Effector CD8-positive, alpha-beta T cell (primary cell): ENCODE measurements at places on chromosomes 2 and 18.

- no peak for DNase-seq
Observed at GRCh38 chr18:76643996-76644395, 149.0 kb upstream of the ZNF516 start.

DNA sequence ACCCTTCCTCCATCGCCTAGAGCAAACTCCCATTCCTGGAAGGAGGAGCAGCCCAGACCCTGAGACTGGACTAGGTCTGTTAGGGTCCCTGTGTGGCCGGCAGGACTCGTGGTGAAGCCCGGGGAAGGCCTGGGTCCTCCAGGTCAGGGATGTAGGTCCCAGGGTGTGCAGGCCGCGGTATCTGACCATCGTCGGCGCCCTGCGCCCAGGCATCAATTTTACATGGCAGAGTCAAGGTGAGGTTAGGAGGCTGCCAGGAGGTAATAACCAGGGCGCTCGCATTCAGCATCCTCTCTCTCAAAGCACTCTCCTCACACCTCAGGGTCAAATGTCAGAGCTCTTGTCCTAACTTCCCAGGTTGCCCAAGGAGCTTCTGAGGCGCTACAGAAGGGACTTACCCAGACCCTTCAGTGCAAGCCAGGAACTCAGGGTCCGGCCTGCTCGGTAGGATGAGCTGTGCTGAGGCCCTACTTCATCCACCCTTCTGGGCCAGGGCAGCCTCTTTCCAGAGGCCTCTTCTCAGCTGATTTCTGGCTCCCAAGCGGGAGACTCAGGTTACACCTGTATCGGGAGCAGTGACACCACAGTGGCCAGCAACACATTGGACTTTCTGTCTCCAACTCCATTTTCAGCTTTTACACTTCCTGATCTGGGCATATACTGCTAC is 628 bp downstream of the SH2D6 start:
- no peak for DNase-seq

- DNase-seq: no peak
Observed at GRCh38 chr2:138201286-138201685, 237.0 kb downstream of the HNMT start.

DNA sequence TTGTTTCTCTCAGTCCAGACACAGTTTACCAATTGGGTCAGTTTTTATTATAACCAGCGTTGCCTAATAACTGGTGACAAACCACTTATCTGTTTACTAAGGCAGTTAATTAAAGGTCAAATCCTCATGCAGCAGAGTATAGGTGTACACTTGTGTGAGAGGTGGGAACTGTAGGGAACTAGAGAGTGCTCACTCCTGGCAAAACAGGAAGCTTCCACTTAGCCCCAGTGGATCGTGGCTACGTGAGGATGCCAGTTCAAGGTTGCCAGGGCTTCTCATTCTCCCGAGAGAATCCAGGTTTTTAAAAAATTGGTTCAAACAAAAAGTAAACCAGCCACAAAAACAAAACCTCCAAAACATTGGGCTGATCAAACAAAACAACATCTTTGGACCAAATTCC is 8.1 kb downstream of the CYBRD1 start:
- no peak for DNase-seq

GRCh38 chr2:239910851-239911640 is 114.1 kb downstream of the NDUFA10 start:
- DNase-seq: no peak

- DNase-seq: peak; percentile 10
Observed at GRCh38 chr2:20241973-20242726, 17.2 kb upstream of the SDC1 start.

- DNase-seq: no peak
Observed at GRCh38 chr18:13006531-13007247, 15.5 kb downstream of the CEP192 start.

- no peak for DNase-seq
Observed at GRCh38 chr2:59756150-59756549, 797.3 kb downstream of the BCL11A start.

DNA sequence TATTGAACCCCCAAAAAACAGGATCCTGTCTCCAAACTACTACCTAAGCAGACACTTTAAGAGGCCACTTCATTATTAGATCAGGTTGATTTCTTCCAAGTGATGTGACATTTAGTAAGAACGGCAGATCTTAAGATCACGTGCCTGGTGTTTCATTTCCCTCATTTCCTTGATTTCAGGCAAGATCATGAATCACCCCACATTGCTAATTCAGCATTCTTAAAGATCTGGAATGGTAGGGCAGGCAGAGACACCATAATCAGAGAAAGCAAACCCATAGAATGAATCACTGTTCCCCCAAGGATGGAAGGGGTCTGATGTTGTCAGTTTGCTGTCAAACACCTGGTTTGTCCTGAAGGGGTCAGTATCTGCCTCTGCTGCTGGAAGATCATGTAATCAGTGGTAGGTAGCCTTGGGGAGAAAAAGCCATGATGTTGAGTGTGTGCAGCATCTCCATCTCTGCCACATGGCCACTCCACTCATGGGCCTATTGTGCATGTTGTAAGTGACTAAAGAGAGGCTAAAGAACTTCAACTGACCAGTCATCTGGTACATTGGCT is 133.9 kb downstream of the ARHGAP15 start:
- DNase-seq: no peak

DNA sequence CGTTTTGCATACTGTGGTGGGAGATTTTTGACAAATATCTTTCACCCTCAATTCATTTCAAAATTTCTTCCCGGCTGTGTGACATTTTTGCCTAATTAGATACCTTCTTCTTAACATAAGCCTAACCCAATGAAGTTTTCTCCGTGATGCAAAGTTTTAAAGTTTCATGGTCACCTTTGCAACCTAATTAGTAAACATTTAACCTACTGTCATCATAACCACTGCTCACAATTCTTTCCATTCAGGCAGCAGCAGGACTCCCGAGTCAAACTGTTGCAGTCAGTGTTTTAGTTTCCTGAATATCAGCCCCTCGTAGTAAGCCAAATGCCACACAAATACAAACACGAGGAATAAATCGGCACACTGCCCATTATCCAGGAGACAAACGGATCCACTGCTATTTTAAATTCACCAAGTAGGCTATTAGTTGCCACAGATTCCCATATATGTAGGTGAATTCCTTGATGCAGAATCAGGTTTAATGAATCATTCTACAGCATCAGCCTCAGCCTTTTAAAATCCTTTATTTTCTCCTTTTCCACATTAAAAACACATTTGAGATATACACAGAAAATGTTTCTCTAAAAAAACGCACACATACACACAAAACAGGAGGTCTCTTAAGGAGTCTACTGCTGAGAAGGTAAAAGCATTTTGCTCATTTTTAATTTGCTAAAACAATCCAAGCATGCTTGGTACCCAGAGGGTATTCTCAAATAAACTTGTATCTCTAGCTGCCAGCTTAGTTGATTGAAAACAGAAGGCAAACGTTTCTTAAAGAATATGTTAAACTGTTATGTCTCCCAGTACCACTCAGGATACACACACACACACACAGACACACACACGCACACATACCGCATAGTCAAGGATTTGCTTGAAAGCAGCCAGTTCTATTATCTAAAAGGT is 106.5 kb upstream of the KCTD1 start:
- DNase-seq: no peak

- DNase-seq: no peak
Observed at GRCh38 chr2:144115739-144116291, 404.1 kb downstream of the ZEB2 start.

DNA sequence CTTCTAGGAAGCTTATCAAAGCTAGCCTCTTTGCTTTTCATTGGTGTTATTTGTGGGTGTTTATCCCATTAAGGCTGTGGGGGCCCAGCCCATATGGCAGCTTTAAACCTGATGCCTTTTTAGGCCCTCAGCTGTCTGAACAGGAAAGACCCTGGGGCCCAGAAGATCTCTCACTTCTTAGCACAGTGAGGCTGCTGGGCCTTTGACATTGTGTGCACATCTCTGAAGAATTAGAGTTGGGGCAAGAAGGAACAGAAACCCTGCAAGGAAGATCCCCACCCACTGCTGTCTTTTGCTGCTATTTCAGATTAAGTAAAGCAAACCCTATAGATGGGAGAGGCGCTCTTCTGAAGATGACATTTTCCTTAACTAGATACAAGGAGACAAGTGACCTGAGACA is 250.0 kb downstream of the SMAD2 start:
- DNase-seq: no peak

- no peak for DNase-seq
Observed at GRCh38 chr2:55581435-55581834, 36.0 kb downstream of the PPP4R3B start.

DNA sequence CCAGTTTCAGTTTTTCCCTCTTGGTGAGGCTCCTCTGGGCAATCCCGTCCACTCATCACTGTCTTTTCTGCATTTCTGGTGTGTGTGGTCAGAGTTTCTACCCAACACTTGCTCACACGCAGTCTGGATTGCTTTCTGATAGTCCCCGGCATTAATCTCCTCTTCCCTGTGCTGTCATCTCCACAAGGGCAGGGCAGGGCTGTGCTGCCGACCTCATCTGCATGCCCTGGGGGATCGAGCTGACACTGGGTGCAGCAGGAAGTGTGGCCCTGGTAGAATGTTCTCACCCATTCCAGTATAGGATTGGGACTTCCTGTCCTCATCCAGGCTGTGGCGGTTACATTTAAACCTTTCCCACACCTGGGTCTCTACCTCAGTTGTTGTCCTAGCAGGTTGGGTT is 80.0 kb upstream of the FAM136A start:
- DNase-seq: no peak

GRCh38 chr2:64489081-64489751 is 34.9 kb upstream of the AFTPH start:
- DNase-seq: no peak

- no peak for DNase-seq
Observed at GRCh38 chr2:240401308-240401707, 34.2 kb upstream of the GPC1 start.

DNA sequence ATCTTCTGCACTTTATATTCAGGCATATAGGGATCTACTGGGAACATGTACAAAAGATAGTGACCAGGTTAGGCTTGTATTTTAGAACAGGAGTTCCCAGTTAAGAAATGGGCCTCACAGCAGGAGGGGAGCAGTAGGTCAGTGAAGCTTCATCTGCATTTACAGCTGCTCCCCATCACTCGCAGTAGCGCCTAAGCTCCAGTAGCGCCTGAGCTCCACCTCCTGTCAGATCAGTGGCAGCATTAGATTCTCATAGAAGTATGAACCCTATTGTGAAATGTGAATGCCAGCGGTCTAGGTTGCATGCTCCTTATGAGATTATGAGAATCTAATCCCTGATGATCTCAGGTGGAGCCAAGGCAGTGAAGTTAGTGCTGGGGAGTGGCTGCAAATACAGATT is 224.4 kb upstream of the CYRIA start:
- DNase-seq: no peak

DNA sequence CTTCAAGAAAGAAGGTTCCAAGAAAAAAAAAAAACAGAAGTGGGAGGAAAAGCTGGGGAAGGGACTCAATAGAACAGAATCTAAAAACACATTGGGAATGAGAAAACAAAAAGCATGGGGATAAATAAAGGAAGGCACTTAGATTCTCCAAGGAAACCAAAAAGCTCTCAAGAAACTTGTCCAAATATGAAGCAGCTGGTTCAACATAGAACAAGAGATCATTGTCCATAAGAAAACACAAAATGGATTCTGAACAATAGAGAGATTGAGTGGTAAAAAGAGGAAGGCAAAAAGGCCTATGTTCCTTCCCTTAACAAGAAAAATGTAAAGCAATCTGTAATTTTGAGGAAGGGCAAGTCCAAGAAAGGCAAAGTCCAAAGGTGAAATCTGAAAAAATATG is 32.9 kb upstream of the ALK start:
- no peak for DNase-seq

DNA sequence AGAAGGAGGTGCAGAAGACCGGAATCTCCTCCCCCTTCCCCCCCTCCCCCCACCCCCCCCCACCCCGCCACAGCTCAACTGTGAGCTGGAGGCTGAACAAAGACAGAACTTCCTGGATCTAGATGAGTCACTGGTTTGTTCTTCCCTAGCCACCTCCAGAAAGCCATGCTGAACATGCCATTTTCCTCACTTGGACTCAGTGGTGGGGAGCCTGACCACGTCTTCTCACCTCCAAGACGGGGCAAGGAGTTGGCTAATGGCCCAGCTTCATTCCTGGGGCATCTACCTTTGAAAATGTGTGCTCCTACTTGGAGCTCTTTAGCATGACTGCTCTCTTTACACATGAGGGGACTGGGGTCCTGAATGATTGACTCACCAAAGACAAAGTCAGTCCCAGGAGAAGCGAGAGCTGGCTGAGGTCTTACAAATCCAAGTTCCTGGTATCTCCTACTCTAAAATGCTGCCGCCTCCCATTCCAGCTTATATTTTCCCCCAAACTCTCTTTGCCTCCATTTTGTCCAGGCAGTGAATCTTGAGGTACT is 22.6 kb upstream of the FZD5 start:
- no peak for DNase-seq

DNA sequence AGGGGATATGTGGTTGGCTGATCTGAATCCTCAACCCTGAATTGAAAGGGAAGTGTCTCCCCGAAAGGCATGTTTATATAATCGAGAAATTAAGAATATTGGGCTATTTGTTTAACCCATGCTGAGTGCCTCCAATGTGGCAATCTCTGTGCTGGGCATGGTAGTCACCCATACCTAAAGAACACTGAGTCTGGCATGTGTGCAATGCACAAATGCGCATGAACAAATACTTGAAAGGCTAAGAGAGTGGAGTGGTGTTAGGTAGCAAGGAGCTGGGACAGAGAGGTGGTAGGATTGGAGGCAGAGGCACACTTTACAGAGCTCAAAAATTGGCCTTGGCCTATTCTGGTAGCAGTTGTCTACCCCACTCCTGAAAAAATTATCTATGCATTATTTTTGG is 645.1 kb upstream of the FAM98A start:
- DNase-seq: no peak

GRCh38 chr2:219446101-219446504 is 11.5 kb downstream of the SPEG start:
- DNase-seq: no peak

- DNase-seq: no peak
Observed at GRCh38 chr2:49162151-49162550, 7.8 kb upstream of the FSHR start.

GRCh38 chr2:171553858-171554257 is 31.6 kb downstream of the CYBRD1 start:
- DNase-seq: no peak

DNA sequence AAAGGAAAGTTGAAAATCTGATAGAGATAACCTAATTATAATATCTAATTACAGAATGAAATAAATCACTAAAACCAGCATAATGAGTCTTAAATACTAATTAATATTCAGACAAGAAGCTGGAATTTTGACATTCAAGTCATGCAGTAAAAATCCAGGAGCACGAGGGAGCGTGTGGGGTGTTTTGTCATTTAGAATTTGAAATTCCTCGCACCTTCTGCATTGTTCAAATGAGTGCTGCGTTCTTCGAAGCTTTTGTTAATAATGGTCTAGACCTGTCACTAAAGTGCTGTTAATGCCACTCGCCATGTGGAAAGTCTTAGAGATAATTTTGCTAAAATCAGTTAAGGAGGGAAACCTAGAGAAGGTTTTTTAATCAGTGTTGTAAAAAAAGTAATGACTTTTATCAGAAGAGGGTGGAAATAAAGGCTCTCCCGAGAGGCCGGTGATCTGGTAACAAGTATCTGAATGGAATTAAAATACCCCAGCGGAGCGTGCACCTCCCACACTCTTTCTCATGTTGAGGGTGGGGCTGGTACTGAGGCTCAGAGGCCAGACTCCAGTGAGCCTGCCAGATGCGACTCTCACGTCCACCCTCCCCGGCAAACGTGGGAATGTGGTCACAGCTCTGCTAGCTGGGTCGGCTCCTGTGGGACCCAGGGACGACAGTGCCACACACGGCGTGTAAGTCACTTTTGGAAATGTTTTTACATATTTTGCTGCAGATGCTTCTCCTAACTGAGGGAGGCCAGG is 69.4 kb upstream of the MYT1L start:
- no peak for DNase-seq
